Neural crest cell (in vitro differentiated cells): ENCODE measurements at places on chromosomes 4 and X.
A peak's percentile ranks its signal among the peaks of the same experiment; 100 is the strongest.

GRCh38 chrX:2243913-2244460, 256.8 kb downstream of the DHRSX start:
- no peak for DNase-seq

- DNase-seq: no peak
These were observed 52.5 kb upstream of the TTC29 start for GRCh38 chr4:146998157-146998556.

GRCh38 chr4:138449938-138450337, 207.8 kb upstream of the SLC7A11 start:
- DNase-seq: no peak

DNA sequence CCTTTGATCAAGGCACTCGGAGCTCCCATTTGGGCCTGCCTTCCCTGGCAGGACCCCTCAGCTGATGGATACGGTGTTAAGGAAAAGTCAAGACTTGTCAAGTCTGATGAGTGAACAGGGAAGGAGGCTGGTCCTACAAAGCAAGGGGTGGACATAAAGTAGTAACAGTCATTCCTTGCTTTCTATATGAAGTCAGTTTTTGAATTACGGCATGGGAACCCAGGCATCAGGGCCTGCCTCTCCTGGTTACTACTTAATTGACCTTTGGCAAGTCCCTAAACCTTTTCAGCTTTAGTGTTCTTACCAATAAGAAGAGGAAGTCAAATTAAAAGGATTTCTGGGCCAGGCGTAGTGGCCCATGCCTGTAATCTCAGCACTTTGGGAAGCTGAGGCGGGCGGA, 7.0 kb downstream of the CHST7 start:
- no peak for DNase-seq

- no peak for DNase-seq
These were observed 364.6 kb upstream of the FTHL17 start for GRCh38 chrX:31436424-31436823.

GRCh38 chrX:133495464-133496391, 80.4 kb upstream of the GPC4 start:
- DNase-seq: no peak

DNA sequence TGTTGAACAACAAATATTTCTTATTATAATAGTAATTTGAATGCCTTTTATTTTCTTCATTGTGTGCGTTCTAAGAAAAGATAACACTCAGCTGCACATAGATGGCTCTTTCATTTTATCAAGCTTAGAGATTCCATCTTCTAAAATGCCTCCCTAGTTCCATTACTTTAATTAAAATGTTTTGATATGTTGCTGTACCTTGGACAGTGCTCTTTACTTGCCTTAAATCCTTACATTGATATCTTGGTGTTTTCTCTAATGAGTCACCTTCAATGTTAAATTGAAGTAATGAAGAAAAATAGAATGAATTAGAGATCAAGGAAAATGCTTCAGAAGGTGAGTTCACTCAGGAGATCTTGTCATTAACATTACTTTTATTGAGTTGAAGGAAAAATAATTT, 1672.4 kb upstream of the AGA start:
- DNase-seq: no peak

DNA sequence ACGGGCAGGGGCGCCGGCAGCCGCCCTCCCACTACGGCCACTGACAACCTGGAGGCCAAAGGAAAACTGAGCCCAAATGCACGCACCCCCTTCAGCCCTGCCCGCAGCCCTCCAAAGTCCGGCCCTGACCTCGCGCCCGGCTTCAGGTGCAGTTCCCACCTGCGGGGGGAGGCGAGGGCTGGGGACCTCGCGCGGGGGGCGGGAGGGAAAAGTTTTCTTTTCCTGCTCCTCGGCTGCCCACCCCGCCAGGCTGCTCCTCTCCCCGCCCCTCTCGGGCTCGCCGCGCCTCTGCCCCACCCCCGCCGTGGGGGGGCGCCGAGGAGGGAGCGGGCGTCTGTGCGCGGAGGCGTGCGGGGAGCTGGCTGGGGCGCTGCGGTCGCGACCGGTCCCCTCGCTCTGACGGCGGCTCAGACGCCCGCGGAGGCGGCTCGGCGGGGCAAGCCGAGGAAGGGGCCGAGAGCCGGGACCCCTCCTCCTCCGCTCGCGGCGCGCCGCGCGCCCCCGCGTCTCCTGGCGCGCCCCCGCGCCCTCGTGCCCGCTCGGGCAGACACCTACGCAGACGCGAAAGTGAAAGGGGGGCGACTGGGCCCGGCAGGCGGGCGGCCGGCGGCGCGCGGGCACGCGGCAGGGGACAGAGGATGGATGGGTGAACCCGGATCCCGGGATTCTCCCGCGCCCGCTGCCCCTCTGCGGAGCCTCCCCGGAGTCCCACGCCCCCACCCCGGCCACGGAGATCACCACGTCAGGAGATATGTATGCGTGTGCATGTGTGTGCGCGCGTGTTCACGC, 3.1 kb upstream of the NR3C2 start:
- peak; percentile 30 for DNase-seq

- DNase-seq: no peak
These were observed 194.4 kb downstream of the BCOR start for GRCh38 chrX:39903343-39903742.

- no peak for DNase-seq
These were observed 156.8 kb downstream of the PACRGL start for GRCh38 chr4:20857081-20857480.

DNA sequence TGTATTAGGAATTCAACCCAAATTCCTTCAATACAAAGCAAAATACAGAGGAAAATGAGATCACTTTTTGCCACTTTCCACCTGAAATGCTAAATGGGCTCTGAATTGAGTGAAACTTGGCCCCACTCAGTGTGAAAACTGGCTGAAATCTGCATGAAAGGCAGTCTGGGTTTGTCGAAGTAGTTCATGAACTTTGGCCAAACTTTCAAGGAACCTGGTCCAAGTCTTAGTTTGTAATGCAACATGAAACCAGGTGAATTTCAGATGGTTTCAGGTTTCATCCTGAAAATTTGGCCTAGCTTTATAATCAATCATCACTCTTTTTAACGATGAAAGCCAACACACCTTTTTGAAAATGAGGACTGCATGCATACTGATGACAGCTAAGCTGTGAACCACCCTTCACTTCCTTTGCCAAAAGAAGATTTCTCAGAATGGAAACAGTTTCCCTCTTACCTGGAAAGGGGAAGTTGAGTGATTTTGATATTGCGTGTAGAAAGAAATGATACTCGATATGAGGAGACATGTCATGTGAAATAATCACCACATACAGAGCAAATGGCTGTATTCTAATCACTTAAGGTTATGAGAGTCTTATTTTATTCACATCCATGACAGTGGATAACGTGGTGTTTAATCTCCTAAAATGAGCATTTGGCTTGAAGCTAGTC, 209.9 kb upstream of the ETNPPL start:
- DNase-seq: no peak

- DNase-seq: no peak
These were observed 9.9 kb downstream of the ANAPC4 start for GRCh38 chr4:25386926-25387325.

DNA sequence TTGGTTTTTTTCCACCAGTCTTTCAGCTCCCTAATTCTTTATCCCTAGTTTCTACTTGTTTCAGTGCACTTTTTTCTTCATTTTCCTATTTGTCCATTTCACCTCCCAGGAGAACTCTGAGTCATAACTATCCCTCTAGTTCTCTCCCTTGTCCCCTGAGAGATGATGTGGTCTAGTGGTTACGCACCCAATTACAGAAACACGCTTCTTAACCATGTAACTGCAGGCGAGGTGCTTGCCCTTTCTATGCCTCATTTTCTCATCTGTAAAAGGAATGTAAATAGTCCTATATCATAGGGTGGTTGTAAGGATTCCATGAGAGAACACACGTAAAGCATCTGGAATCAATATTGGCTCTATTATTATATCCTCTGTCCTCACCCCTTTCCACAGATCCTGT, 8.8 kb upstream of the GRPR start:
- no peak for DNase-seq

GRCh38 chrX:13123857-13124345, 79.5 kb upstream of the FAM9C start:
- DNase-seq: no peak

GRCh38 chrX:154436983-154437752, at the start of gene GDI1:
Gene GDI1, plus strand, starts transcription at chrX:154437154. Its CDS starts 101 bp downstream, at chrX:154437255.
- DNase-seq: peak; percentile 45

- DNase-seq: no peak
These were observed 125.4 kb downstream of the PDLIM5 start for GRCh38 chr4:94577136-94577535.

- no peak for DNase-seq
These were observed 303.3 kb downstream of the FRMPD4 start for GRCh38 chrX:12441381-12442128.

GRCh38 chrX:6225911-6226595, 2.6 kb downstream of the NLGN4X start:
- DNase-seq: peak; percentile 66

GRCh38 chr4:26786916-26787315, 73.7 kb upstream of the STIM2 start:
- DNase-seq: no peak

DNA sequence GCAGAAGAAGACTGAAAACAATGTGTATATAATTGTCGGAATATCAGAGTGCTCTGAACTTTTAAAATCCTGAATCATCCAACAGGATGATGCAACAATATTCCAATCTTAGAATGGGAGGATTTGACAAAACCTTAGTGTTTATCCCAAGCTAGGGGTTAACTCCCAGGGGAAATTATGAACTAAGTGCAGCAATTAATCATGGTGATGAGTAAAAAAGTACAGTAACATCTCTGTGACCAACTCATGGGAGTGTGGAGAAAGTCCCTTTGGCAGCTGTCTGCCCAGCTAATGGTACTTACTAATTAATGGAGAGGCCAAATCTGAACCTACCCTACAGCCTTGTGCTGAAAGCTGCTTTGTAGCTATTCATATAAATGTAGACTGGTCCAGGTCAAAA, 257.6 kb upstream of the DDX53 start:
- DNase-seq: no peak

DNA sequence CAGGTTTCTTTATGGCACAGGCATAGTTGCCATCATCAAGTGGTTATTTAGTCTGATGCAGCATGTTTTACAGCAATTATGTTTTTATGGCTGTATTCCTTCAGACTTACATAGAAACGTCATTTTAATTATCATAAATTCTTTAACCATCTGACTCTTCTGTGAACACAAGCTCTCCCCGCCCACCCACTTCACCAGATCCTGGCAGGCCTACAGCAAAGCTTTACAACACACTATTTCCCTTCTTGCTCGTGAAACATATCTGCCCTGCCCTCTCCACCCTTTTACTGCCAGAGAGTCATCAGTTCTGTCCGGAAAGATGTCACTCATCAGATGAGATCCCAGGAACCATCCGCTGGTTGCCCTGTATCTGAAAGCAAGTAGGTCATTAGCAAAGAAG, 120.5 kb downstream of the HS6ST2 start:
- no peak for DNase-seq

DNA sequence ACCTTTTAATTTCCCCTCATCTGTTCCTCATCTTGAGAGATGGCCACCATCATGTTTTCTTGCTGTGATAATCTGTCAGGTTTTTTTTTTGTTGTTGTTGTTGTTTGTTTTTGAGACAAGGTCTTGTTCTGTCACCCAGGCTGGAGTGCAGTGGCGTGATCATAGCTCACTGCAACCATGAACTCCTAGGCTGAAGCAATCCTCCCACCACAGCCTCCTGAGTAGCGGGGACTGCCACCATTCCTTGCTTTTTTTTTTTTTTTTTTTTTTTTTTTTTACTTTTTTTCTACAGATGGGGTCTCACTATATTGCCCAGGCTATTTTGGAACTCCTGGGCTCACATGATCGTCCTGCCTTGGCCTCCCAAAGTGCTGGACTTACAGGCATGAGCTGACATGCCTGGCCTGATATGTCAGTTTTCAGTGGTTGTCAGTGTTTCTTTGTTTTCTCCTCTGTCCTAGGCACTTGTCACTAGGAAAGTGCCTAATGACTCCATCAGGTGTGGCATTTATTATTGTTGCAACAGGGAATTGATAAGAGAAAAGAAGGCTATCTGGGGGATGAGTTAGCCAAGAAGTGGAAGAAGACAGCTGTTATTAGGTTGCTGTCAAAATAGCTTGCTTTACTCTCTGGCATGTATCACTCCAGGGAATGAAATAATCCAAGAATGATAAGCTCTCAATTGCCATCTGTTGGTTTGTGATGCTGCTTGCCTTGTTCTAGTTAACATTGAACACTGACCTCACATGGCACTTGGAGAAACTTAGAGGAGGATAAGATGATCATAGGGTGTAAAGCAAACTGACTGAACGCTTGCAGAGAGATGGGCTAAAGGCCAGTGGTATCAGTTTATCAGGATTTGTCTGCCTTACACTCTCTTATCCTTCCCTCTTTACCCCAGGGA, 41.7 kb downstream of the TMEM164 start:
- DNase-seq: no peak

DNA sequence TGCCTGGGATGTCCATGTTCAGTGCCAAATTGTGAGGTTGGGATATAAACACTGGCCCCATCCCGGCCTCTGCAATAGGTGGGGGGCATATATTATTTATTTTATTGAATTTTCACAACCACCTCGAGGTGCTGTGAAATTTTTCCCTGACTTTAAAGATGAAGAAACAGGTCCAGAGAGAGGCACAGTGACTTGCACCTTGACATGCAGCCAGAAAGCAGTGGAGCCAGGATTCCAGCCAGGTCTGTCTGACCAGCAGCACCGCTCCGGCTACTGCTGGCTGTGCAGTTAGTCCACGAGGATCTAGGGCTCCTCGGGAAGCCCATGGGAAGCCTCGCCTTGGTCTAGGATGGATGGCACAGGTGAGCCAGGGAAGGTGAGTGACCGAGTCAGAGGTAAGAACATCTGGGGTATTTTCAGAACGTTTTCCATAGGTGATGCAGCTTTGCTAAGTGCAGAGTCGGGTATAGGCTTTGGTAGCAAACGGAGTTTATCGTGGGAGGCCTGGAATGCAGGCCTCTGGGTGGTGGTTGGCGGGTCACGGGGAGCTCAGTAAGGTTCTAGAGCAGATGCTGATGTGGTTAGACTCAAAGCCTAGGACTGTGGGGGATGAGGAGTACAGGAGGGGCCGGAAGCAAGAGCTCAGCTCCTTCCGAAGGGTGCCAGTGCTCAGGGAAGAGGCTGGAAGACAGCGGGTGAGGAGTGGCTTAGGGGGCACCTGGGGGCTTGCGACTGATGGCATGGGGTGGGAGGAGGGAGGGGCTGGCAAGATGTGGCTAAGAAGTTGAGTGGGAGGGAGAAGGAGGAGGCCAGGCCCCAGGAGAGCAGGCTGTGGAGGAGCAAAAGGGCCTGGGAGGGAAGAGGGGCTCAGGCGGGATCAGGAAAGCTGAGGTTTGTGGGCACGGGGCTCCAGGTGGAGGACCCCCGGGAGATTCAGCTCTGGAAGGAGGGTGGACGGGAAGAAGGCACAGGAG, 107.7 kb upstream of the LRPAP1 start:
- no peak for DNase-seq

DNA sequence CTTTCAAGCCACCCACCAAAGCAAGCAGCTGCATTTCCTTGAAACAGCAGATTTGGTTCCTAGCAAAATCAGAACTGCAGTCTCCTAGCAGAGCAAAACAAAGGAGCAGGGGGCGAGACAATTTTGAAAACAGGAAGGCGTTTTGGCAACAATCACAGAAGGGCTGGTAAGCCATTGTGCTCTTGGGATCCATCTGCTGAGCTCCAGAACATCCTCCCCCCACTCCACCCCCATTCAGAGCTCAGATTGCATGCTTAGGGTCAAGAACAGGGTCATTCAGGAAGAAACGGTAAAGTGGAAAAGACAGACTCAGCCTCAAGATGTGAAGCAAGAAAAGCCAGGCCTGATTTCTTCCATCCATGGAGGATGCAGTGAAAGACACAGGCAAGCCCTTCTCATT, 7.6 kb upstream of the PCDH19 start:
- DNase-seq: no peak
